ENCODE measurements at places on chromosomes 5 and 9.

DNA sequence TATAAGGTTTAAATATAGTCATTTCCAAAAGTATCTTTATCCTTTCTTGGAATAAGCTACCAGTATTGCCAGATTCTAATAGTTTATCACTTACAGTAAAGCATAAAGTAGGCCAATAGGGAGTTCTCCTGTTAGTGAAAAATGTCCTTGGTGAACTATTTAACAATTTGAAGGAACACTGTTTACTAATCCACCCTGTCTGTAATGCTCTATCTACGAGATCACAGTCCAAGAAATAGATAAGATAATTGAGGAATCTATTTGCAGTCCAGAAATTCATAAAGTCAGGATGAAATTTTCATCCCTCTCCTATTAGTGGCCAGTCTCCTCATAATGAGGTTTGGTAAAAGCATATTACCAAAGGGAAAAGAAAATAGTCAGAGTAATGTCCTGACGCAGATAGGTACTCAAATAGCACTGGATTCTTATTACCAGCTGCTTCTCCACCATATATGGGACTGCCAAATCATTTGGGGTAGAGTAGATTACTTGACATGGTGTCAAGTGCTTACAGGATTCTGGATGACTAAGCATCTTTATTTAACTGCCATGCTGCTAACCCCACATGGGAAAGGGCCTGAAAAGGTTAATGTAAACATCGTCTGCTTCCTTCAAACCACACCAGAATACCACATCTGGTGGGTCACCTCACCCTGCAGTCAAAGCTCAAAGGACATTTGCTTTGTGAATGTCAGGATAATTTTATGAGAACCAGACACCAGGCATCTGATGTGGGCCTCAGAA is 808.1 kb downstream of the EFNA5 start:
- DNase-seq, result peak; percentile 22

GRCh38 chr5:142007237-142007544 is 5.6 kb downstream of the GNPDA1 start:
- no peak for DNase-seq

GRCh38 chr5:181052672-181053487 is 12.8 kb downstream of the BTNL9 start:
- no peak for DNase-seq

DNA sequence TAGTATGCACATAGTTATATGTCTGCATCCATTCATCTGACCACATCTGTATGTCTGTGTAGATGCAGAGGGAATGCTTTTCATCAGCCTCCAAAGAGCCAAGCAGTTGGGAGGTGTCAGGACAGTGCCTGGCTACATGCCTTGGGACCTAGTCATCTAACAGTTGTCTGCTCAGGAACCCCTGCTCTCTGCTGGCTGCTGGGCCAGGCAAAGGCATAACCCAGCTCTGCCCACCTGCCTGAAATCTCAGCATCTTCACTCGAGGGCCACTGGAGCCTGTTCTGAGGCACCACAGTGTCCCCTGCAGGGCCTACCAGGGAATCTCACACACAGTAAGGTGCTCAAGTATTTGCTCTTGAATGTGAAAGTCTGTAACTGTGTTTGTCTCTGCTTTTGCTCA is 3.7 kb downstream of the C9orf50 start:
- DNase-seq, result peak; percentile 53

GRCh38 chr5:160312960-160313727 is 780 bp upstream of the CCNJL start:
- DNase-seq, result no peak

DNA sequence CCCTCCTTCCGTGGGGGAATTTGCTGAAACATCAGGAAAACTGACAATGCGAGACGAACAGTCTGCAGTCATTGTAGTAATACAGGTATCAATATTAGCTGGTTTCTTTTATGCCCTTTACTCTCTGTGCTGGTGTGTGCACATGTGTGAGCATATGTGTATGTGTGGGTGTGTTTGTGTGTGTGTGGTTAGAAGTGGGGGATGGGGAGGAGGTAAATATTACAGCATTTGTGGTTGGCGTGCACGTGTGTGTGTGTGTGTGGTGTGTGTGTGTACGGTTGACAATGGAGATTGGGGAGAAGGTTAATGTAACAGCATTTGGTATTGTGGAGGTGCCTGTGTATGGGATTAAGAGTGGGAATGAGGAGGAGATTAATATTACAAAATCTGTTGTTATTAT is 219.4 kb downstream of the ADGRV1 start:
- DNase-seq, result no peak

DNA sequence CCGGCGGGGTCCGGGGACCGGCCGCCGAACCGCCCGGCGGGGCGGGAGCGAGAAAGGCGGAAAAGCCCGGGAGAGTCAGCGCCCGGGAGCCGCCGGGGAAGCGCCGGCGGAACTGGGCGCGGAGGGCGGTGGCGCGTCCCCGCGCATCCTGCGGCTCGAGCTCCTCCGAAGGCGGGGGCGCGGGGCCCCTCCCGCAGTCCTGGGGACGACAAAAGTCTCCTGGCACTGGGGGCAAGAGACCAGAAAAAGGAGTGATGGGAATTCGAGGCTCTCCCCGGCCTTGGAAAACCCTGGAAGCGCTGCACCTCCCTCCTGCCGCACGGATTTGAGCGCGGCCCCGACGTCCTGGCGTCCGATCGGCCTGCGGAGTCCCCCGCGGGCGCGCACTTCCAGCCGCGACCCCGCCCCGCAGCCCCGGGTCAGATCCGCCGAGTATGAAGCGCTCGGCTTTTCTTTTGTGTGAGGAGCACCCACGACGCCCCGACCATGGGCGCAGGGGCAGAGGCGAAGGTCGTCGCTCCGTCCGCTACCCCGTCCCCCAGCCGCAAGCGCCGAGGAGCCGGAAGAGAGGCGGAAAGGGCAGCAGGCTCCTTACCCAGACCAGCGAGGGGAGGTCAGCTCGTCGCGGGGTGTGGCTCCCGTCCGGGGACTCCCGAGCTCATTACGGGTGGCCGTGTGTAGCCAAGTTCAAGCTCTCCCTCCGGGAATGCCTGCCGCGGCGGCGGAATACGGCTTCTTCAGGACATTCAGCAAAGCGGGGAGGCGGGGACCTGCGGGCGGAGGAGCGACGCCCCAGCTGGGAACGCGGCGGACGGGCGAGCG is at the start of gene EPB41L4A:
Gene EPB41L4A (minus strand): TSS at position 114 of the 822 bp plus-strand sequence. CDS start 238 bp downstream, outside the sequence.
- DNase-seq, result peak; percentile 66

Data from NCI-H226 (cell line).